ENCODE measurements at places on chromosomes 12 and 14.

DNA sequence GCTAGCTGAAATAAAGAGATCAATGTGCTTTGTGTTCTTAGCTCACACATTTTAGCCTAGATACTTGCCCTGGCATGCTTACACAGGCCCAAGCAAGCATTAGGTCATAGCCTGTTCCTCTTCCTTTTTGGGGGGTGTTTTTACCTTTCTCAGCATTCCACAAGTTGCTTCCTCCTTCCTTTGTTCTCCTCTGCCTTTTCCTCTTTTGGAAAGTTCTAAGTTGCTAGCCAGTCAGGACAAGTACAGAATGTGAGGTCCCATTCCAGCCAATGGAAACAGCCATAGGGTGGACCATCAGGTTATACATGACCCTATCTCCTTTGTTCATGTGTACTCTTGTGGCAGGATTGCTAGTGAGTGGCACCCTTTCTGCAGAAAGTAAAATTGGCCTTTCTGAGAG lies 154.9 kb downstream of the RASSF9 start:
- DNase-seq: no peak
- no peaks in the 10 kb centered on the region for H3K4me1 ChIP-seq

DNA sequence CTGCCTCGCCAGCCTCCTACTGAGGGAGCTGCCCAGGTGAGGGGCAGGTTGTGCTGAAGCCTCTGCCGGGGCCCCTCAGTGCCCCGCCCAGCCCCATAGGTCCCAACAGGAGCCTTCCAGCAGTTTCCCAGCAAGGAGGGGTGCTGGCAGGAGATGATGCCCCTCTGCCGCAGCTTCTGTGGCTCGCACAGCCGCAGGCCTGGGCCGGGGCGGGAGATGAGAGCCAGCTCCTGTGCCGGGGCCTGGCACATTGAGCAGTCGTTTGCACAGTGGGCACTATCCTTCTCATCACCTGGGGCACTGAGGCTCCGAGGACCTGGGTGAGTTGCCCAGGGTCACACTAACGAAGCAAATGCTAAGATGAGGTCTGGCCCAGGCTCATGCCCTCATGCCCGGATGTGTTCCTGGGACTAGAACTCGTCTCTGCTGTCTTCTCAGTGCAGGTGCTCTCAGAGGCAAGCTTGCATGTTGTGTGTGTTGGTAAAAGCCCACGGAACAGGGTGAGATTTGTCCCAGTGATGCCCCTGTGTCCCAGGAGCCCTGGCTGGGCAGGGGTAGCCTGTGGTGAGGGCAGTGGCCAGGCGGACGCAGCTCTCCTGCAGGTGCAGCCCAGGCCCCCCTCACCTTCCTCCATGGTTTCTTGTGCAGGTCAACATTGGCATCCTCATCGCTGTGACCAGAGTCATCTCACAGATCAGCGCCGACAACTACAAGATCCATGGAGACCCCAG lies 177.5 kb downstream of the ADGRD1 start:
- H3K27me3 ChIP-seq: no peaks in the 10 kb centered on the region
- H3K4me3 ChIP-seq: no peak overlapping the region
- no peak overlapping the region for H3K27ac ChIP-seq

DNA sequence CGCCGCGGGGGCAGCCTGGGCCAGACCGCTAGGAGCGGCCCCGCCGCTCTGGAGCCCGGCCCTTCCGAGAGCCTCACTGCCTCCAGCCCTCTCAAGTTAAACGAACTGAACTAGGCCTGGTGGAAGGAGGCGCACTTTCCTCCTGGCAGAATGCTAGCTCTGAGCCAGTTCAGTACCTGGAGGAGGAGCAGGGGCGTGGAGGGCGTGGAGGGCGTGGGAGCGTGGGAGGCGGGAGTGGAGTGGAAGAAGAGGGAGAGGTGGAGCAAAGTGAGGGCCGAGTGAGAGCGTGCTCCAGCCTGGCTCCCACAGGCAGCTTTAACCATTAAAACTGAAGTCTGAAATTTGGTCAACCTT lies 5.3 kb downstream of the LTB4R start:
- H3K4me1 ChIP-seq: peaks cover 49% of the 10 kb centered on the region
- H3K27ac ChIP-seq: no peak overlapping the region
- H3K36me3 ChIP-seq: peaks cover 6% of the 10 kb centered on the region
- no peaks in the 10 kb centered on the region for H3K27me3 ChIP-seq

GRCh38 chr12:34526946-34527345 lies 504.6 kb downstream of the ALG10 start:
- H3K4me1 ChIP-seq: no peaks in the 10 kb centered on the region
- DNase-seq: no peak
- H3K4me3 ChIP-seq: no peak overlapping the region

DNA sequence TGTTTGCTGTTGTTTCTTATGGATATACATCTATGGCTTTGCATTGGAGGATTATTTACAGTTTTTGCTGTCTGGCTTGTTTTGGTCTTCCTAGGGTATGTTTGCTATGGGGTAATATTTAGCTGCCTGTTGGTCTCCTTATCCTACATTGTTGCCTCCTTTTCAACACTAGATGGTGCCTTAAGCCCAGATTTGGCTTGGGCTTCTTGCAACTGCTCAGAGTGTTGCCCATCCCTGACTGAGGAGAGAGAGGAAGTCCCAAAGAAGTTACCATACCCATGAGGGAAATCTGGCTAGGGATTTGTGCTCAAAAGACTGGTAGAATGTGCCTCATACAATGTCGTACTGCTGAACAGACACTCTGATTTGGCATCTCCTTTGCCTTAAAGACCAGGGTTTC lies 94.6 kb upstream of the MUCL1 start:
- H3K27ac ChIP-seq: no peak overlapping the region
- peaks cover 7% of the 10 kb centered on the region for H3K27me3 ChIP-seq
- peaks cover 7% of the 10 kb centered on the region for H3K36me3 ChIP-seq
- H3K4me1 ChIP-seq: peaks cover 8% of the 10 kb centered on the region
- H3K4me3 ChIP-seq: no peak overlapping the region

DNA sequence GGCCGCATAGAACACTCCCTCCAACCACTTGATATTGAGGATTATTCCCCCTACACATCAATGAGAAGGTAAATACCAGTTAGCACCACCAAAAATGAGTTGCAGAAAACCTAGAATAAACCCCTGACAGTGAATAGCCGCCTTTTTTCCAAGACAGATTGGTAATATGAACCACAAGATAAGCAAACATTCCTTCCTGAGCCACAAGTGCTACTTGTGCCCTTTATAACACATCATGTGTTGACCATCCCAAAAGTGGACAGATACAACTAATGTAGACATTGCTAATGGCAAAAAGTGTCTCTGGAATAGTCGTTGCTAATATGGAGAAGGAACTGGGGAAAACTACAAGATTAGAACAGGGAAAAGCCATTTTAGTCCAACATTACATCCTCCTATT lies 17.2 kb downstream of the NOXRED1 start:
- H3K27me3 ChIP-seq: no peaks in the 10 kb centered on the region
- H3K4me1 ChIP-seq: peaks cover 11% of the 10 kb centered on the region
- H3K27ac ChIP-seq: no peak overlapping the region
- DNase-seq: no peak
- H3K36me3 ChIP-seq: no peaks in the 10 kb centered on the region
- no peak overlapping the region for H3K4me3 ChIP-seq

DNA sequence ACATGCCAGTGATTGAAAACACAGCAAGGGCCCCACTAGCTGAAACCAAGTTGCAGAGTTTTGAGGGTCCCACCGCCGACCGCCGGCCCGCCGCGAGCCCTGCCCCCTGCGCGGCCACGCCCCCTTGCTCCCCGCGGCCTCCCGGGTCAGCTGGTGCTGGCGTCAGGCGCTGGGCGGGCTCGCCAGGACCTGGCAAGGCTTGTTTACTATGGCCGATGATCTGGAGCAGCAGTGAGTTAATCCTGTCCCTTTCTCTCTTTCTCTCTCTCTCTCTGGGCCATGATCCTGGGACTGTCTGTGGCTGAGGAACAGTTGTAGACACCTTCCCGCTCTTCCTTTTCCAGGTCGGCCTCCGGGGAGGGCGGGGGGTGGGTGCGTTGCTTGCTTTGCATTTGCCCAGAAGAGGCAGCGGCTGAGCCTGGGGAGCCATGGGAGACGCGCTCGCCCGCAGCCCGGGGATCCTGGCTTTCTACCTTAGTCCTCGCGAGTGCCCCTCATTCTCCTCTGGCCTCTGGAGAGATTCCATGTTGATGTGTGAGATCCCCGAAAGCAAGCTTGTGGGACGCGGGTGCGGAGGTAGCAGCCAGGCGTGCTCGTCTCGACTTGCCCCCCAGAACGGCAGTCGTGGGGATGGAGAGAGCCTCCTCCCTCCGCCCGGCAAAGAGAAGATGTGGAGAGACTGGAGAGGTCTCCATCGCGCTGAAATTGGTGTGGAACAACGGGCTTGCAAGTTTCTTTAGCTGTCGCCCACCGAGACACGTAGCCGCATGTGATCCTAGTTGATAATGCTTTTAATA lies at the start of gene ABHD4:
Gene ABHD4 (plus strand): TSS at position 202 of the 797 bp plus-strand sequence. CDS start 7 bp downstream, at position 209.
- peak within 1 kb of the TSS; percentile 90 for H3K4me3 ChIP-seq
- H3K27ac ChIP-seq: peak within 1 kb of the TSS; percentile 80
- H3K36me3 ChIP-seq: peaks cover 10% of the 10 kb centered on the region
- H3K4me1 ChIP-seq: peaks cover 22% of the 10 kb centered on the region

DNA sequence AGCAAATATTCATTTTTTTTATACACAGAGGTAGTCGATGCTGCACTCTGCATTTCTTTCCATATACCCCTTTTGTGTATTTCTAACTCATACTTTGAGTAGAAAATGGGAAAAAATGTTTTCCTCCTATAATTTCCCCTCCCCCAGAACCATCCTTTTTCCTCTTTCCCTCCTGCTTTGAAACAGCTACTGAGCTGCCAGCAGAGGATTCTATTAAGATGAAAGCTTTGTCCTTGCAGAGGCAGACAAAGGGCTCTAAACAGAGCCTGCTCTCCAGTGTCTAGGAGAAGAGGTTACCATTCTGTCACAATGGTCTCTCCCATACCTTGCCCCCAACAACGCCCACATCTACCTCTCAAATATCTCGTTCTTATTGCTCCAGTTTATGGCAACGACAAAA lies 74.6 kb upstream of the OSBPL8 start:
- no peak for DNase-seq
- no peak overlapping the region for H3K4me3 ChIP-seq
- H3K27ac ChIP-seq: no peak overlapping the region
- H3K36me3 ChIP-seq: no peaks in the 10 kb centered on the region
- no peaks in the 10 kb centered on the region for H3K27me3 ChIP-seq
- peaks cover 9% of the 10 kb centered on the region for H3K4me1 ChIP-seq

DNA sequence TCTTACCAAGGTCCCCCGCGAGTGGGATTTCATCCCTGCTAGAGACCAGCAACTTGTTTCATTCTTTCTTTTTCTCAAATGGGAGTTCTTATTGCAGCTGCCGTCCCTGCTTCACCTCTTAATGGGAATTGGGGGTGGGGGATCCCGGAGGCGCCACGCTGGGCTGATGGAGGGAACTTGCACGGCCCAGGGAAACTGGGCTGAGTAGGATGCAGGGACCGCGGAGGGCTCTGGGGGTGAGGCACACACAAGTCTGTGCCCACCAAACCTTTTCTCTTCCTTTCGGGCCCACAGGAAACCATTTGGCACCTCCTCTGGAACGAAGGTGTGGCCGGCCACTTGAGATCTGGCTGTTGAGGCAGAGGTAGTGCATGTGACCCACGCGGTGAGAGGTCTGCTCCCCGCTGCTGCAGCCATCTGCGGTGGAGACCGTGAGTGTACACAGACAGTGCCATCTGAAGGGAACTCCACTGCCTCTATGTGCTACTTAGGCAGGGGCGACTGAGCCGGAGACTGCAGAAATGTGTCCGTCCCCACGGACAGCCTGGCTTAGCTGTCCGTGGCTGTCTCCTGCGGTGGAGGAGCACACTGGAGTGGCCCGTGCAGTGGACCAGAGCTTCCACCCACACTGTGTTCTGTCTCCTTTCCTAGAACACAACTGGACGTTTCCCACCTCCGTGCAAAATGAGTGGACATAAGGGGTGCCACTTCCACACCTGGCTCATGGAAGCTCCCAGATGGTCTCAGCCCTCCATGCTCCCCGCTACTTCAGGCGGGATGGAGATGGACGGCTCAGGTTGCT lies 42.1 kb upstream of the TESC start:
- no peaks in the 10 kb centered on the region for H3K4me1 ChIP-seq
- DNase-seq: no peak

GRCh38 chr14:68257969-68258368 lies 438.4 kb downstream of the RAD51B start:
- H3K4me3 ChIP-seq: no peak overlapping the region
- peaks cover 64% of the 10 kb centered on the region for H3K4me1 ChIP-seq
- H3K27ac ChIP-seq: no peak overlapping the region
- H3K27me3 ChIP-seq: no peaks in the 10 kb centered on the region
- peaks cover 3% of the 10 kb centered on the region for H3K36me3 ChIP-seq

GRCh38 chr12:62720661-62721330 lies 214.2 kb downstream of the PPM1H start:
- no peak overlapping the region for H3K27ac ChIP-seq
- no peak overlapping the region for H3K4me3 ChIP-seq
- H3K36me3 ChIP-seq: no peaks in the 10 kb centered on the region
- no peak for DNase-seq
- no peaks in the 10 kb centered on the region for H3K4me1 ChIP-seq

DNA sequence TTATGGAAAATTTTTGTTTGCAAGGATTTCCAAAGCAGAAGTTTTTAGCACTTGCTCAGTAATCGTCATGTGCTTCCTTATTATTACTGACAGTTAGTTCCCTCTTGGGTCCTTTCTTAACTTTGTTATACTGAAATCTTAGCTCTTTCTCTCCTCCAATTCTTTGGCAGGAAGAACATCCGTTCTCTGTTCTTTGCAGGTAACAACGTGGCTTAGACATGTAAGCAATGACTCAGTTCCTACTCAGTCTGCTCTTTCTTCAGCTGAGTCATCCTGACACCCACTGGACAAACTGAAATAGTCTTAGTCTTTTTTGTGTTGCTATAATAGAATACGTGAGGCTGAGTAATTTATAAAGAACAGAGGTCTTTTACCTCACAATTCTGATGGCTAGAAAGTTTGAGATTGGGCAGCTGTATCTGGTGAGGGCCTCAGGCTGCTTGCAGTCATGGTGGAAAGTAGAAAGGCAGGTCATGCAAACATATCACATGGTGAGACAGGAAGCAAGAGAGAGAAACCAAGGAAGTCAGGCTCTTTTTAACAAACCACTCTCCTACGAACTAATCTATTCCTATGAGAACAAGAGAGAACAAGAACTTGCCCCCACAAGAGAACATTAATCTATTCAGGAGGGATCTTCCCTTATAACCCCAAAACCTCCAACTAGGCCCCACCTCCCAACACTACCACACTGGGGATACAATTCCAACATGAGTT lies 49.2 kb downstream of the TESPA1 start:
- peak; percentile 62 for DNase-seq
- H3K27me3 ChIP-seq: no peaks in the 10 kb centered on the region
- H3K27ac ChIP-seq: peak overlapping the region; percentile 96
- peaks cover 71% of the 10 kb centered on the region for H3K36me3 ChIP-seq

- H3K27me3 ChIP-seq: peaks cover 2% of the 10 kb centered on the region
- H3K4me3 ChIP-seq: no peak overlapping the region
- DNase-seq: no peak
Measured at GRCh38 chr12:100371146-100371545, 14.3 kb downstream of the SLC17A8 start.

- no peaks in the 10 kb centered on the region for H3K36me3 ChIP-seq
- H3K4me3 ChIP-seq: no peak overlapping the region
- peak; percentile 41 for DNase-seq
- no peak overlapping the region for H3K27ac ChIP-seq
- peaks cover 12% of the 10 kb centered on the region for H3K4me1 ChIP-seq
Measured at GRCh38 chr14:98952593-98953350, 319.2 kb downstream of the BCL11B start.

- peaks cover 17% of the 10 kb centered on the region for H3K4me1 ChIP-seq
- no peak for DNase-seq
- H3K36me3 ChIP-seq: no peaks in the 10 kb centered on the region
- no peak overlapping the region for H3K27ac ChIP-seq
Measured at GRCh38 chr14:24483604-24484252, 24.3 kb downstream of the CMA1 start.
